ENCODE measurements at places on chromosomes 3 and 15.

DNA sequence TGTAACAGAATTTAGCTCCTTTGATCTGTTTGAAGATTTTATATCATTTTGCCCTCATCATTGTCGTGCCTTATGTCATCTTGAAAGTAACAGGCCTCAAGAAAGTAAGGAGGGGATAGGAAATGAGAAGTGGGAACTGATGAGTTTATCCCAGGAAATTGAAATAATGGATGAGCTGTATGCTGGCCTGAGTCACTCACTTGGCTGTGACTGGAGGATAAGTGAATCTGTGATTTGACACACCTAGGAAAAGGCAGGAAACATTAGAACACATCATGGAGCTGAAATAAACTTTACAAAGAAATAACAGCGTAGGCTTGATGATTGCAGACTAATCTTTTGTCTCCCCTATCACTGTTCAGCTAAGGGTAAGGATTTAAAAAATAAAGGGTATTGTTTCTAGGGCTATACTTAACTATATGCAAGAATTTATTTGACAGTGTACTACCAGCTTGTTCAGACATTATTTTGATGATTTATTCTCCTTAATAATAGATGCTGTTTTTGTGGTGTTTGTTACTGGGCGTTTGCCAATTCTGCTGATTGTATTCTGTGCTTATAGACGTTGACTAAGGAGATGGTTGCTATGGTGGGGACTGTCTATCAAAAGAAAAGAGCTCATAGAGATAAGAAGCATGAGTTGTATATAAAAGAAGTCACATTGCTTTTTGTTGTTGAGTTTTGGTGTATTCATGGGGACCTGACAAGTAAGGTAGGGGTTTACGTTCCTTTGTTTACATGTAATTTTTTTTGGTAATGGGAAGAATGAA, 105.6 kb upstream of the ROPN1 start:
- DNase-seq: no peak

- no peak for DNase-seq
Observed at GRCh38 chr3:170751083-170751898, 118.7 kb downstream of the RPL22L1 start.

DNA sequence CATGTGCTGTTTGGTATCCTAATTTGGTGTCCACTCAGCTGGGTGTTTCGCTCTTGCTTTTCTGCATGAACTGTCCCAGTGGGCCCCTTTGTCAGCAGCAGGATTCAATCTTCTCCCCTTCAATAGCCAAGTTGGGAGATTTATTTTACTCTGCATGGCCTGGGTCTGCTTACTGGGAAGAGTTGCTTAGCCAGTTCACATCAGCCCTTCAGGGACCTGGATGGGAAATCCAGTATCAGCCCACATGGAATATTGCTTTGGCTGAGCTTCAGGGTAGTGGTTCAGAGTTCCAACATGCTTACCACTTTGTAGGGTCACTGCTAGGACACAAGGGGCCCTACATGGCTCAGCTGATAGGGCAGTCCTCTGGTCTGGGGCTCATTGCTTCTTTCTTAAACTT, 93.0 kb upstream of the BOC start:
- DNase-seq: no peak

DNA sequence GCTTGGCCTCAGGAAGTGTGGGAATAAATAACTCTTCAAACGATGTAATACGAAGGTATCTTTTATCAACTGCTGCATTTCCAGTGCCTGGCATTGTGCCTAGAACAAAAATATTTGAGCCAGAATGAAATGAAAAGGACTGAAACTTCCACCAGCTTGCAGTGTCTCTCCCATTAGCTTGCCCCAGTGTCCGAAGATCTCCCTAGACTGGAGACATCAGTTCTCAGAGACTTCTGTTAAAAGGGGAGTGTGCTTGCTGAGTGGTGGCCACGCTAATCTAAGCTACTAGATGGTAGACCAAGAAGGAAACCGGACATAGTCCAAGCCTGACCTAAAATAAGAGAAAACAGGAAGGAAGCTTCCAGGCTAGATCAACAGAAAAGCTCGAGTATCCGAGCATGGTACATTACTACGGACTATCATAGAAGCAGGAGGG, 28.6 kb downstream of the KCNAB1 start:
- no peak for DNase-seq

DNA sequence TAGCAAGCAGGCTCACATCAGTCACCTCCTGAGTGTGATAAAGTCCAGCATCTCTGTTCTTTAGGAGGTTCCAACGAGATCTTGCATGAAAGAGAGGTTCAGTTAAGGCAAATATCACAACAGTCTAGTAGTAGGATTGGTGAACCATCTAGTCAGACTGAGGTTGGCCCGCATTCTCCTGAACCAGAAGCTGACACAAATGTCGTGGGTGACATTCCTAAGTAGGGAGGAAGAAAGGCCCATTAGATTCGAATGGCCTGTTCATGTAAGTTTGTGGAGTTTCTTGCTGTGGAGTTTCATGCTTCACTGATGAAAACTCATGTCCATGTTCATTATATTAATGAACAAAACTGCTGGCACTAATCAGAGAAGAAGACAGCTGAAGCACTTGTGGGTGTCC, 66.7 kb upstream of the XCR1 start:
- DNase-seq: no peak

DNA sequence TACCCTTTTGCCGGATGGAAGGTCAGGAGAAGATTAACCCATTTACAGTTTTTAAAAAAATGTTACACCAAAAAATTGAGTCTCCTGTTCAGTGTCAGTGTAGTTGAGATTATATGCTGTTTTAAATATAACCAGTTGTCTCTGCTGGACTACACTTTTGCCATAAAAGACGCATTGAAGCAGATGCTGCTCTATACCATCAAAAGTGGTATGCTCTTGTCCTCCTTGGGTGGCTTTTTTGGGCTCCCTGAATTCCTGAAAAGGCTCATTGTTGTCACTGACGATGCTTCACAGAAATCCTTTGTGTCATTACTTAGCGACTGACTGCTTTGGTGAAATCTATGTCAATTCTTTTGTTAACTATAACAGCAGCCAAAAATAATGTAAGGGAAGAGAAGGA, 133.9 kb upstream of the SKOR1 start:
- no peak for DNase-seq

GRCh38 chr3:42979044-42979972, at the start of gene GASK1A:
Gene GASK1A (plus strand): TSS chr3:42979311. CDS start chr3:42979643, 332 bp downstream.
- DNase-seq: peak; percentile 32

All from natural killer cell (primary cell).